ENCODE measurements at places on chromosomes 5 and 9. TPM values are rescaled to one million over a fixed set of nuclear protein-coding genes. Genes with fewer than 3 reads are reported as not detected.

GRCh38 chr5:73638344-73639095 lies 12.5 kb downstream of the ARHGEF28 start:
- no peak overlapping the region for H3K4me3 ChIP-seq
- no peaks in the 10 kb centered on the region for H3K27me3 ChIP-seq

GRCh38 chr5:116467465-116467843 lies 107.2 kb downstream of the SEMA6A start:
- H3K27ac ChIP-seq, result no peak overlapping the region
- no peak overlapping the region for H3K4me3 ChIP-seq
- peaks cover 19% of the 10 kb centered on the region for H3K36me3 ChIP-seq
- H3K4me1 ChIP-seq, result peaks cover under 1% of the 10 kb centered on the region
- no peak for DNase-seq

DNA sequence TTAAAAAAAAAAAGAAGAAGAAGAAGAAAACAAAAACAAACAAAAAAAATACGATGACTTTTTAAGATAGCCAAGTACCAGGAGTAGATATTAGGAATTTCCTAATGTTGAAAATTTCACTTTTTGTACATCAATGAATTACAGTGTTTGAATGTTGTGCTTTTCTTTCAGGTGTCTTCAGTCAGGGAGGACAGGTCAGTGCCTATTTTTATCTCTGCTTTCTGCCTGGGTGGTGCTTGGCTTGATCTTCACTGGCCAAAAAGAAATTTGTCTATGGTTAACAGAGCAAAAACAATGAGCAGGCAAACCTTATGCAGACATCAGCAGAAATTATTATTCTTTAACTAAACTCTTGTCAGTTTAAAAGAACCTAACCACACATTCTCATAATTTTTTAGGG lies 3.0 kb downstream of the SPINK6 start:
- no peaks in the 10 kb centered on the region for H3K36me3 ChIP-seq
- no peak overlapping the region for H3K27ac ChIP-seq
- H3K4me3 ChIP-seq, result no peak overlapping the region
- DNase-seq, result no peak
- no peaks in the 10 kb centered on the region for H3K27me3 ChIP-seq

- H3K27ac ChIP-seq, result no peak overlapping the region
- peak; percentile 49 for DNase-seq
- H3K36me3 ChIP-seq, result peaks cover 4% of the 10 kb centered on the region
- H3K4me3 ChIP-seq, result no peak overlapping the region
- H3K27me3 ChIP-seq, result no peaks in the 10 kb centered on the region
- no peaks in the 10 kb centered on the region for H3K4me1 ChIP-seq
Observed at GRCh38 chr9:121786543-121786948, 135.1 kb downstream of the DAB2IP start.

DDX31 gene
- 30.9 TPM for total RNA-seq

- no peak overlapping the region for H3K27ac ChIP-seq
- no peaks in the 10 kb centered on the region for H3K36me3 ChIP-seq
- H3K4me1 ChIP-seq, result no peaks in the 10 kb centered on the region
- no peaks in the 10 kb centered on the region for H3K27me3 ChIP-seq
- no peak overlapping the region for H3K4me3 ChIP-seq
Observed at GRCh38 chr5:115484368-115484767, 60.2 kb downstream of the FEM1C start.

- H3K27me3 ChIP-seq, result no peaks in the 10 kb centered on the region
- no peaks in the 10 kb centered on the region for H3K36me3 ChIP-seq
- DNase-seq, result no peak
- no peak overlapping the region for H3K27ac ChIP-seq
Observed at GRCh38 chr9:101582553-101582952, 12.2 kb downstream of the PPP3R2 start.

DNA sequence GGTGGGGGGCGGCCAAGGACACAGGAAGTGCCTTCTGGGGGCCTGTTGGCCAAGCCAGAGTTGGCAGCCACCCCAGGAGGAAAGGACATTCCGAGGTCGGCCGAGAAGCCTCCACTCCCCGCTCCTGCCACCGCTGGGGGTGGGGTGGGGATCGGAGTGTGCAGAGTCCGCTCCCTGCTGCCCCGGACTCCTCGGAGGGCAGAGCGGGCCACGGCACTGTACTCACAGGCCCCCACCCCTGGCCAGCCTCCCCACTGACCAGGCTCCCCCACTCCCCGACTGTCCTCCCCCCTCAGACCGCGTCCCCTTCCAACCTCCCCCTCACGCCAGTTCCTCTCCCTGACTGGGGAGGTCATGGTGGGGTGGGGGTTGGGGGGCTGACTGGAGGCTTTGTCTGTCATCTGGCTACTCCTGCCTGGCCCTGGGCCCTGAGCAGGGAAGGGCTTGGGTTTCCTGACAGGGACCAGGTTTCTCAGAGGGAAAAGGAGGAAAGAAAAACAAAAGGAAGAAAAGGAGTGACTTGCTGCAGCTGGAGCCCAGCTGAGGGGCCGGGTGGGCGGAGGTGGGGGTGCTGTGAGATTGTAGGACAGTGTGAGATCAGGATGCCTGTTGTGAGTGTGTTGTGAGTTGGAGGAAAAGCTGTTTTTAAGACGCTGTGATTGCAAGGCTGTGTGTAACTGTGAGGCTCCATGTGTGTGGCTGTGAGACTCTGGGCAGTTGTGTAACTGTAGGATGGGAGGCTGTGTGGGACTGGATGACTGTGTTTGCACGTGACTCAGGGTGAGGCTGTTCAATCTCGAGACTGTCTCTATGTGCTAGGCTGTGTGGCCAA lies 29.7 kb downstream of the CNTFR start:
- H3K27ac ChIP-seq, result peak overlapping the region; percentile 85
- H3K27me3 ChIP-seq, result no peaks in the 10 kb centered on the region
- peaks cover 8% of the 10 kb centered on the region for H3K4me1 ChIP-seq
- DNase-seq, result no peak

- no peak overlapping the region for H3K4me3 ChIP-seq
- H3K36me3 ChIP-seq, result no peaks in the 10 kb centered on the region
- DNase-seq, result no peak
- H3K27ac ChIP-seq, result no peak overlapping the region
Observed at GRCh38 chr5:145840458-145841132, 5.5 kb upstream of the PRELID2 start.

KCNV2 gene
- total RNA-seq, result 2.0 TPM

IFNB1 gene
- total RNA-seq, result not detected

DNA sequence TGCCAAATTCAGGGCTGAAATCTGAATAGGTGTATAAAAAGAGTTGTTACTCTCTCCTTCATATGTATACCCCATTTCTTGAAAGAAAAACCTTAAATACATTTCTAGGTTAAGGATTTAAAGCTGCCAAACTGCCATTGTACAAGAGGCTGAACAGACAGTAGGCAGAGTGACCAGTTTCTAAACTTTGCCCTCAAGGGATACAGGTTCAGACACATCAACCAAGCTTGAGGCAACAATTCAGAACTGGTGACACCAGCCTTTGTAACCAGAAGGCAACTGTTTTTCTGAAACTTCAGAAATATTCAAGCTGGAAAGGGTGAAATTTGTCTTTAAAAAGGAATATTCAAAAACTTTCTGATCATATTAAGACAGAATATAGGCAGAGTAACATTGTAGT lies 47.5 kb downstream of the FAM114A2 start:
- no peak overlapping the region for H3K27ac ChIP-seq
- H3K27me3 ChIP-seq, result no peaks in the 10 kb centered on the region
- H3K4me3 ChIP-seq, result no peak overlapping the region
- DNase-seq, result no peak
- peaks cover 14% of the 10 kb centered on the region for H3K36me3 ChIP-seq
- H3K4me1 ChIP-seq, result no peaks in the 10 kb centered on the region

DNA sequence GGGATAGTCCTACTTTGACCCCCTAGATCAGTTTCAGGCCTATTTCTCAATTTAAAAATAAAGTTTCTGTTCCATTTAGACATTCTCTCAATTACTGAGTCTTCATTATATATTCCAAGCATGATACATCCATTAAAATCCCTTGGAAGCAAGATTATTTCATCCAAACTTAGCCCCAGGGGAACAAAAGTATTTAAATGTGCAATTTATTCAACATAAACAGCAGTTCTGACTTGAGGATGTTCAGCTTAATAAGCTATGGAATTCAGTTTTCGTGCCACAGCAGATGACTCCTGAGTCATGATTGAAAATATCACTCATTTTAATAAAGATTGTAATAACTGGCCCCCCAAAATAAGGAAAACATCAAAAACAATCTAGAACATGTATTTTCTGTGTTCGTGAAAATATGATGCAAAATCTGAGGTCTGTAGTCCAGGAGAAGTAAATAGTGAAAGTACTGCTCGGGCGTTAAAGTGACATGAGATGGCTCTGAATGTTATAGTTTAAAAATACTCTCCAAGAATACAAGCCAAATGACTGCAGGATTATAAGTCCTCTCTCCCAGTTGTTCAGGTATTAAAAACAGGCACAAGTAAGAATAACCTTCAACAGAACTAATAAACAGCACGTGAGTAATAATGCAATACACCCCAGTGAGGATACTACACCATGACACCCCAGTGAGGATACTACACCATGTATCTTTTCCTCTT lies 67.1 kb downstream of the RETREG1 start:
- no peaks in the 10 kb centered on the region for H3K36me3 ChIP-seq
- no peak overlapping the region for H3K4me3 ChIP-seq

DNA sequence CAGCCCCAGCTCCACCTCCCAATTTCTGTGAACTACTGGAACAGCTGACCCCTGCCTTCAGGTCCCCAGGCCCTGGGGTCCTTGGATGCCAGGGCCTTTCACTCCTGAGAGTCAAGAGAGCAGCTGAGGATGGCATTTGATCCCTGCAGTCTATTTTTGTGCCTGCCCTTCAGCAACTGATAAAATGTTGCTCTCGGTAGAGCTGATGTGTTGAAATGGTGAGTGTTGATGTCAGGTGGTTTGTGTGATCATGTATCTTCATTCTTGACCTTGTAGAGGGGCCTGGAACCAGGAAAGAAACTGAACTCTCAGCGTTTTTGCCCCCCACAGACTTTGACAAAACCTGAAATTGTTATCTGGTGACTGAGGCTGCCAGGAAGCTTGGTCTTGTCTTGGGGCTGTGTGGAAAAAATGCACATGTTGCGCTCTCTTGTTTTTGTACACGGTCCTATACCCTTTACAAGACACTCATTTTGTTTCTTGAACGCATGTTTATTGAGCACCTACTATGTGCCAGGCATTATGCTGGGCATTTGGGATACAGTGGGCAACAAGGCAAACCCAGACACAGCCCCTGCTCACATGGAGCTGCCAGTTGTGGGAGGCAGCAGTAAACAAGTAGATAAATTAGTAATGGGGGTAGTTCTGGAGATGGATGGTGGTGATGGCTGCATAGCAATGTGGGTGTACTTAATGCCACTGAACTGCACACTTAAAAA lies 78.3 kb downstream of the PPARGC1B start:
- DNase-seq, result no peak
- H3K4me1 ChIP-seq, result peaks cover 11% of the 10 kb centered on the region
- no peak overlapping the region for H3K4me3 ChIP-seq
- no peaks in the 10 kb centered on the region for H3K36me3 ChIP-seq
- no peaks in the 10 kb centered on the region for H3K27me3 ChIP-seq

GFI1B gene
- total RNA-seq, result 0.67 TPM

DNA sequence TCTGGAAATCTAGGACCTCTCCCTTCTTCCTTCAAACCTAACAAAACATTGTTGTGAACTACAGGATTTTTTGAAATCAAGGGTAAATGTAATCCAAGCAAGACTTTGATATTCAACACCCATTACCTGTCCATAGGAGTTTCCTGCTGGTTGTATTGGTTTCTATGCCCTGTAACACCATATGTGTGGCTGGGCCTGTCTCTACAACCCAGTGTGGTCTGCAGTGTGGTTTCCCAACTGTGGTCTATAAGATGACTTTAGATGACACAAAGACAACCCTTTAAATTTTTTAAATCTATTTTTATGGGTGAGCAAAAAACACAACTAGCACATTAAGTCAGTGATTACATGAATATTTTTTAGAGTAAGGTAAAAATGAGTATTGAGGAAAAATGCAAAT lies 93.1 kb downstream of the SMIM15 start:
- no peak overlapping the region for H3K4me3 ChIP-seq
- peaks cover 4% of the 10 kb centered on the region for H3K4me1 ChIP-seq
- H3K27ac ChIP-seq, result no peak overlapping the region
- no peaks in the 10 kb centered on the region for H3K36me3 ChIP-seq

ARL14EPL gene
- total RNA-seq, result not detected

Measured in endodermal cell (in vitro differentiated cells).